AG04449 (cell line): ENCODE measurements at places on chromosomes 1 and 21.

DNA sequence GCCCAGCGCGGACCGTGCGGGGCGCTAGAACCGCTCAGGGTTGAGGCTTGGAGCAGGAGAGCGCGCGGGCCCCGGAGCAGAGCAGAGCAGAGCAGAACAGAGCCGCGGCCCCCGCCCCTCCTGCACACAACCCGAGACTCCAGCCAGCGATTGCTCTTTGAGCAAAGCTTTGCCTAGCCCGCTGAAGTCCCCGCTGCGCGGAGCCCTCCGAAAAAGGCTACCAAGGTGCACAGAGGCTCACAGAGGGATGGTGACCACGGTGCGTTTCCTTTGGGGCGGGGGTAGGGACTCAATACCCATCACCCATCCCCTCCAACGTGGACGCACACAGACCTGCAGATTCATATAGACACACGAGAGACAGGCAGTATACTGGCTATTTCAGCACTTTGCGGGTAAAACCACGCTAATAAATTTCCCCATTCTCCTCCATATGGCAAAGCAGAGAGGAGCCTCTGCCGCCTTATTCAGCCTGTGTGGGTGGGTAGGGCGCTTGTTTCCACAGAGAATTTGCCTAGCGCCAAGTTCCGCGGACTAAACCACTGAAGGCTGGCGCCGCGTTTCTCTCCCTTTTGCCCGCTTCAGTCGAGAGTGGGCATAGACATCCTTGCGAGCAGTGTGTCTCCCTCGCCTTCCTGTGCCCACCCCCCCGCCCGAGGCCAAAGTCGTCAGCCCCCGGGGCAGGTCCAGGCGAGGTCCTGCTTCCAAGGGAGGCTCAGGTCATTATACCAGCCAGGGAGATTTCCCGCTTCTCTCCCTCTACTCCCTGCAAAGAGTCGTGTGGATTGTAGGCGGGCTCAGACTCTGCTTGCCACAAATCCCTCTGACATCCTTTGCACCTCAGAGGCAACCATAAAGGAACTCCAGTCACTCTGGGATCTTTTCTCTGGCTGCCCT is 8.5 kb downstream of the HLX start:
- no peak for DNase-seq

- no peak for DNase-seq
Observed at GRCh38 chr21:42118901-42119300, 47.8 kb downstream of the UMODL1 start.

DNA sequence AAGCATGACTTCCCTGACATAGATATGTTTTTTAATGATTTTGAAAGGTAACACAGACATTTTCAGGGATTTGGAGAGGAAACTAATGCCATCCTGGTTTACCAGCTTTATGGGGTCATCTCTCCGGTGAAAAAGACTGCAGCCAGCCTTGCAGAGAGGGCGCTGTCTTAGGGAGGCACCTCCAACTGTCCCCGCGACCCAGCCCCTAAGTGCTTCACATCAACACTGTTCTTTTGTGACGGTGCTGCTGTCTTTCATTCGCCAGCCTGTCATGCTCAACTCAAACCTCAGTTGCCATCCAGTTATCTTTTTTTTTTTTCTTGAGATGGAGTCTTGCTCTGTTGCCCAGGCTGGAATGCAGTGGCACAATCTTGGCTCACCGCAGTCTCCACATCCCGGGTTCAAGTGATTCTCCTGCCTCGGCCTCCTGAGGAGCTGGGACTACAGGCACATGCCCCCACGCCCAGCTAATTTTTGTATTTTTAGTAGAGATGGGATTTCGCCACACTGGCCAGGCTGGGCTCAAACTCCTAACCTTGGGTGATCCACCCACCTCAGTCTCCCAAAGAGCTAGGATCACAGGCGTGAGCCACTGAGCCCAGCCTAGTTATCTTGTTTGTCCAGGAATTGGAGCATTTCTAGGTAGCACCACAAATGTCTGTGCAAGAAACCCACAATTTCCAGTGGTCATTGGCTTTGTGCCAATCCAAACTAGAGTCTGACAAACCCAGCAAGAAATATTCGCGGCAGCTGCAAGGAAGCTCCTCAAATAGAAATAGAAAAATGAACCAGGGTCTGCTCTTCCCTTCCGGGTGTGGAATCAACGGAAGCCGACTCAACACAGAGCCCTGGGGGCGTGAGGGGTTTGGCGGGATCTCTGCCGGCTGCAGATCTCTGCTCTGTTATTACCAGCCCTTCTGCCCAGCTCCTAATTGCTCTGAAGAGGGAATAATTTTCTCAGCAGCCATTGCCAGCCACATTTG is 24.2 kb downstream of the PDE9A start:
- DNase-seq = no peak

GRCh38 chr1:28288487-28288886 is 29.2 kb downstream of the SESN2 start:
- DNase-seq = no peak

GRCh38 chr1:116508984-116509980 is 61.5 kb downstream of the CD58 start:
- DNase-seq = peak; percentile 62

DNA sequence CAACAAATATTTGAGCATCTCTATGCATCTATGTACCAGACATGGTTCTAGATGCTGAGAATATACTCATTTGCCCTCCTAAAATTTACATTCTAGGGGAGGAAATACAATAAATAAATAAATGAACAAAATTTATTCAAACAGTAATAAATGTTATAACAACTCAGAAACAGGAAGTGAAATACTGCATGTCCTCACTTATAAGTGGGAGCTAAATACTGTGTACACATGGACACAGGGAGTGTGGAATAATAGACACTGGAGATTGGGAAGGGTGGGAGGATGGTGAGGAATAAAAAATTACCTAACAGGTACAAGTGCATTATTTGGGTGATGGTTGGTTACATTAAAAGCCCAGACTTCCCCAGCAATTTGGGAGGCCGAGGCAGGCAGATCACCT is 4.3 kb downstream of the COA7 start:
- DNase-seq = no peak

DNA sequence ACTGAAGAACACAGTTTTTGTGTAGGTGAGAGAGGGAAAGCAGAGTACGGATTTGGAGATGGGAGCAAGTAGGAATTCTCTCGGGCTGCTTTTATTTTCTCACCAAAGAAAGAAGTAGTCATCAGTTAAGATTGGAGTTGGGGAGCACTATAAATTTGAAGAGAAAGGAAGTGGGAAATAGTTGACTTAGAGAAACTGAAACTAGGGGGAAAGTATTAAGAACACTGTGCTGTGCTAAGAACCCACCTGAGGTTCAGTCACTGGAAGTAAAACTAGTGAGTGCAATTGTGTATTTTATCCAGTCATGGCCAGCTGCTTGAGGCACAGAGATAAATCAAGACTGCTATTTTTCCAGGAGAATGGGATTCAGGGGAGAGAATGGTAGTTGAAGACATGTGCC is 37.4 kb downstream of the CLCC1 start:
- DNase-seq = no peak

GRCh38 chr1:209672705-209673630 is 2.2 kb upstream of the G0S2 start:
- DNase-seq = no peak

- DNase-seq = no peak
Observed at GRCh38 chr1:197910120-197910991, 6.8 kb upstream of the LHX9 start.

DNA sequence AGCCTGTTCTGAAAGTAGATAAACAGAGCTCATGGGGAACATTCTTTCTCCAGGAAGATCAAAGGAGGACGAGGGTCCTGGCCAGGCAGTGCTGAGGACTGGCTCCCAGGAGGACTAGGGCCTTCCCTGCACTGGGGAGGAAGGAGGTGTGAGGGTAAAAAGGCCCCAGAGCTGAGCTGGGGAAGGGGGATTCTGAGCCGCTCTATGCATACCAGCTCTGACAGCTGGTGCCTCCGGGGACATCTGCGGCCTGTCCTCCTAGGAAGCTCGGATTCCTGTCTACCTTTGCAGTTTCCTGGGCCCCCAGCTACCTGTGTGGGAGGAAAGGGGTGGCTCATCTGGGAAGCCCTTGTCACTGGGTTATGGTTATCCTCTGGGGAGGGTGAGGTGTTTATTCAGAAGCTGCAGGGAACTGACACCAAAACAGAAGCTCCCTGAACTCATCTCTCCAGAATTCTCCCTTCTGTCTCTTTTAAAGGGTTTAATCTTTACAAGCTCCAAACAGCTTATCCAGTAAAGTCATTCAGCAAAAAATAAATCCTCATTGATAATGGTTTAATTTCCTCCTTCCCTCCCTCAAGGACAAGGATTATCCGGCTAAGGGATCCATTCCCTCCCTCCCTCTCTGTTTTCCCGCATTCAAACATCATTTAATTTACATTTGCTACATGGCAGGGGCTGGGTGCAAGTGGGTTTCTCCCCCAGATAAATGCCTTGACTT is 31.0 kb downstream of the NENF start:
- DNase-seq = no peak

DNA sequence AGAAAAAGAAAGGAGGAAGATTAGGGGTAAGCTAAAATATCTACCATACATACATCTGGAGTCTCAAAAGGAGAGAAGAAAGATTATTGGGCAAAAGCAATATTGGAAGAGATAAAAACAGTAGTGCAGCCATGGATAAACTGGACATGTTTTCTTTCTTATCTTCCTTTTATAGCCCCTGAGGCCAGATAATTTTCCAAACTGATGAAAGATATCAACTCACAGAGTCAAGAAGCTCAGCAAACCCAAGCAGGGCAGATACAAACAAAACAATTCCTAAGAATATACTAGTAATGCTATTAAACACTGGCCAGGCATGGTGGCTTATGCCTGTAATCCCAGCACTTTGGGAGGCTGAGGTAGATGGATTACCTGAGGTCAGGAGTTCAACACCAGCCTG is 5.8 kb upstream of the PSMB4 start:
- no peak for DNase-seq

GRCh38 chr1:19635646-19636045 is 8.5 kb upstream of the NBL1 start:
- no peak for DNase-seq

- DNase-seq = no peak
Observed at GRCh38 chr1:158328426-158328825, 2.9 kb downstream of the CD1B start.

DNA sequence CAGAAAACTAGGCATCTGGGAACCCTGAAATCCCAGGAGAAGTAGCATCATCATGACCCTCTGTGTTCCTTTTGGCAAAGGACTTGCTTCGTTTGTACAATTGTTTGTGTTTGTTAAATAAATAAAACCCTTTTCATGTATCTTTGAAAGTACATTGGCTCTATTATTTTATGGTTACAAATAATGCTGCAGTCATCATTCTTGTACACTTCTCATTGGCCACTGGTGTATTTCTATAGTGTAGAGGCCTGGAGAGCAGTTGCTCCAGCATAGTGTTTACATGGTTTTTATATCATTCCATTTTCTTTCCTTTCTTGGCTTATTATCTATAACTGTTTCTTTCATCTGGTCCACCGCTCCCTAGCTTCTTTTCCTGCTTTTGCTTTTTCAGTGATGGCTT is 253.3 kb downstream of the FAM72C start:
- DNase-seq = no peak

GRCh38 chr1:6104631-6105030 is 58.9 kb downstream of the KCNAB2 start:
- no peak for DNase-seq

- DNase-seq = no peak
Observed at GRCh38 chr1:182200025-182200812, 138.7 kb upstream of the ZNF648 start.

- no peak for DNase-seq
Observed at GRCh38 chr21:33587792-33588484, 546 bp downstream of the DONSON start.

- no peak for DNase-seq
Observed at GRCh38 chr1:18398791-18399530, 81.8 kb upstream of the KLHDC7A start.

DNA sequence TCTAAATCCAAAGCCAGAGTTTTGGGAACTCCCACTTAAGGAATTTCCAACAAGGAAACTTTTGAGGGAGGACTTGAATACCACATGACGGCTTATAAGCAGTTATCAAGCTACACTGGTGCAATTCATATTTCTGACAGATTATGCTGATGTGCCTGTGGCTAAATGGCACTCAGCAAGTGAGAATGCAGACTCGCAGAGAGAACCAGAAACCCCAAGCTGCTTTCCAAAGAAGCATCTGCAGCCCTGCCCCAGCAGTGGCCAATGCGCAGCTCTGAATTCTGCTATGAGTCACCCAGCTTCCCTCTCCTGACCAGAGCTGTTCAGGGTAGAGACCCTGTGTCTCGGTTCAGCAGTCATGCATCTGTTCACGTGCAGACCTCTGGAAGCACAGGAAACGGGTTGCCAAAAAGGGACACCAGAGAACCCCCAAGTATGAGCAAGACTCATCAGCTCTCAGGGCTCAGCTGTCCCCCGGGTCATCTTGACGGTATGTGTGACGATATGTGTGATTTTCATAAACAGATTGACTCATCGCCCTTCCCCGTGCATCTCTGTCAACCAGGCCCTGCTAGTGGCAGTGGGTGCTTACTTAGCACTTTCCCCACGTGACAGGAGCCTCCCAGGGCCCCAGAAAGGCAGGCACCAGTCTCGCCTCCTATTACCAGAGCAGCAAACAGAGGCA is 76.3 kb downstream of the ITPKB start:
- peak; percentile 92 for DNase-seq

DNA sequence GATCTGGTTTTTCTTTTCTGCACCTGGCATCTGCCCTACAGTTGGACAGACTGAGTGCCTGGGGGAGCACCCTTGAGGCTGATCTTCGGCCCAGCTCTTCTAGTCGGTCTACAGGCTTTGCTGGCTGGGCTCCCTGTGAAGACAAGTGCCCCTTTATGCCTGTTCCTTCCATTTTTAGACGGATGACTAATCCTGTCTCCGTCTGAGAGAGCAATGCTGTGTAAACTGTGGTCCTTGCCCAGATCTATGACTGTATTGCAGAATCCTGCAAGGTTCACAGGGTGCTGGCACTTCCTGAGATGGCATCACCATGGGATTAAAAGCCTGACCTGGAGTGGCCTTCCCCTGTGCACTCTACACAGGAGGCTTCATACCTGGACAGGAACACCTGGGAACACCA is 47.6 kb upstream of the SAMD13 start:
- peak; percentile 90 for DNase-seq
